ENCODE measurements at places on chromosomes 16 and 17.

- DNase-seq = no peak
Observed at GRCh38 chr17:77909236-77909635, 49.3 kb upstream of the TNRC6C start.

DNA sequence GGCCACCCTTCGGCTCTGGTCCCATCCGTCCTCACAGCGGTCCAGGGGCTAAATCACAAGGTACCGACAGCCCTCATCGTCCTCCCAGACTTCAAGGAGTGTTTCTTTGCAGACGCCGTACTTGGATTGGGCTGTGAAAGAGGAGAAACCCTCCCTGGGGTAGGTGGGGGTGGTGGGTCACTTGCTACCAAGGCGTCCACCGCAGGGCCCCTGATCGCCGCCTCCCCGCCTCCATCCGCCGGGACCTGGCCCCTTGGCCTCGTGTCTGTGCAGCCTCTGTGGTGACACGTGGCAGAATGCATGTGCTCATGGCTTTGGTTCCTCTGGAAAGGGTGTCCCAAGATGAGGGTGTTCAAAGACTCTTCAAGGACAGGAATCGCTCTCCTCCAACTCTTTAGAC lies 151.4 kb downstream of the BANP start:
- DNase-seq = no peak

- no peak for DNase-seq
Observed at GRCh38 chr17:13384626-13385025, 217.1 kb downstream of the HS3ST3A1 start.

- no peak for DNase-seq
Observed at GRCh38 chr16:6146874-6147425, 1049.4 kb upstream of the EEF2KMT start.

GRCh38 chr17:15000661-15001060 lies 264.5 kb downstream of the PMP22 start:
- DNase-seq = no peak

GRCh38 chr17:76384987-76385891 lies 830 bp downstream of the SPHK1 start:
- DNase-seq = no peak

DNA sequence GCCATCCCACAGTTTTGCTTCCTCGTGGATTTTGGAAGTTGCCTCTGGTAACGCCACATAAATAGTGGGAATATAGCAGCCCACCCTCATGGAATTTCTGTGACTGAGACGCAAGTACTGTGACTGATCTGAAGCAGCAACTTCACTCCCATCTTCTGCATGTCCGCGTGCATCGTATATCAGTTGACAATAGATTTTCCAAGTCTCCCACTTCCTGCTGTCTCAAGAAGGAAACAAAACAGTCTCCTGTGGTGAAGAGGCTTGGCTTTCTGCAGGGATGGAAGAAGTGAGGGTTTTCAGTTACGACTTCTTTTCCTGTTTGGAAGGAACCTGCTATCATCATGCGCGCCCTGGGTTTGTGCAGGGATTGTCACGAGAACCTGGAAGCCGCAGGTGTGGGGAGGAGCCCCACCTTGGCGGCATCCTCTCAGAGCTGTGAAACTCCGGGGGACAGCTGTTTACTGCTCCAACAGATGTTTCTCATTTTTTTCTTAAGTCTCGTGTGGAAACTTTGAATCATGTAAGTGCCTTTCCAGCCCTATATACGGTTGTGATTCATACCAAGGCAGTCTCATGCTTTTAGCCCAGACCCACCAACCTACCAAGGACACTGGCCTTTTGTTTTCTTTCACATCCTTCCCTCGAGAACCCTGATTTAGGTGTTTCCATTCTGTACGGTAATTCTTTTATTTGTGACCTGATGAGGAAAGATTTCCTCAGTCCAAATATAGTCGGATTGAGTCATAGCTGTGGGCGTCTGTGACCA lies 57.5 kb downstream of the WIPI1 start:
- peak; percentile 50 for DNase-seq

DNA sequence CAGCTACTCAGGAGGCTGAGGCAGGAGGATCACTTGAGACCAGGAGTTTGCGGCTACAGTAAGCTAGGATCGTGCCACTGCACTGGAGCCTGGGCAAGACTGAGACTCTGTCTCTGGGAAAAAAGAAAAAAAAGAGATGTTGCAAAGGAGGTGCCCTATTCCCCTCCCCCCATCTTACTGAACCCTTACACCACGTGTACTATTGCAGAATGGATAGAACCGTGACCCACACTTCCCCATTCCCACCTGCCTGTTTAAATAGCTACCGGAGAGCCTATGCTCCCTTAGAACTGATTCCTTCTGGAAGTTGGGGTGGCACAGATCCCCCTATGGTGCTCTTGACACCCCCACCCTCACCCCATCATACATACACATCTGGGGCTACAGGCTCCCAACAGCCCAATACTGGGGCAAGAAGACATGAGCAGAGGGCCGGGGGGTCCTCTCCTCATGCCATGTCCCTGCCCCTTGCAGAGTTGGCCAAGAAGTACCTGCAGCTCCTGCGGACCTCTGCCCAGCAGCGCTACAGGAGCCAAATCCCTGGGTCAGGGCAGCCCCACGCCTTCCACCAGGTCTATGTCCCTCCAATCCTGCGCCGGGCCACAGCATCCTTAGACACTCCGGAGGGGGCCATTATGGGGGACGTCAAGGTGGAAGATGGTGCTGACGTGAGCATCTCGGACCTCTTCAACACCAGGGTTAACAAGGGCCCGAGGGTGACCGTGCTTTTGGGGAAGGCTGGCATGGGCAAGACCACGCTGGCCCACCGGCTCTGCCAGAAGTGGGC lies 35.7 kb downstream of the NLRC5 start:
- DNase-seq = no peak

DNA sequence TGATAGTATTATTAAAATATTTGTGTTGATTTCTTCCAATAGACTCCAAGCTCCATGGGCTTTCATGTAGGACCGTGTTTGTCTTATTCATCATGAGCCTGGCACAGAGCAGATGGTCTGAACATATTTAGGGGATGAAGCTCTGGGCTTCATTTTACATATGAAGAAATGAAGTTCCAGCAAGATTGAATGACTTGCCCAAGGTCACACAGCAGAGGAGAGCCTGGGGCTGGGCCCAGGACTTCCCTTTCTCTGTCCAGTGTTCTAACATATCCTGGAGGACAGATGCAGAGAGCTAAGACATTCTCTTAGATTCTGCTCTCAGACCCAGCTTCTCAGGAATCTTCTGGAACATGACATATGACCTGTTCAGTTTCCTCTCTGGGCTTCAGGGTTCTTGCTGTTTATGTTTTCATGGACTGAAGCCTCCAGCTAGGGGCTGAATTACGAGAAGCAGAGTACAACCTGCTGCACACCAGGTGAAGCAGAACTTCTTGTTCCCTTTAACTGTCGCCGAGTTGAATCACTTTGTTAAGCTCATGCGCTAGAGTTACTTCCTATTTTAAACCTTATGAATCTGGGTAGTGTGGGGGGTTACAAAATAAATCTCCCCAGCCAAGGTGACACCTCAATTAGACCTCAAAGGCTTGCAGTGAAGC lies 53.6 kb downstream of the GPRC5B start:
- DNase-seq = no peak

DNA sequence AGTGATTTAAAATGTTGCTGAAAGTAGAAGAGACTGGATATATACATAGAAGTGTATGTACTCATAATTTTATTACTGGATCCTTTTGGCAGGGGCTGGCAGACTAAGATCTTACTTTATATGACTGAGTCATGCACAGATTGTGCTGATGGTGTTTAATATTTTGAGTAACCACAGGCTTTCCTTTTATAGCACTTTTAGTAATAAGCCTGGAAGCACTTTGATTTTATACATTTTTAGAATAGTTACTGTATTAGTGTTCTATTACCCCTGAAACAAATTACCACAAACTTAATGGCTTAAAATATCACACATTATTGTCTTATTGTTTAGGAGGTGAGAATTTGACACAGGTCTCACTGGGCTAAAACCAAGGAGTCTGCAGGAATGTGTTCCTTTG lies 113.4 kb upstream of the CDH8 start:
- DNase-seq = no peak

GRCh38 chr17:1606352-1606985 lies 22.2 kb downstream of the SLC43A2 start:
- DNase-seq = no peak

DNA sequence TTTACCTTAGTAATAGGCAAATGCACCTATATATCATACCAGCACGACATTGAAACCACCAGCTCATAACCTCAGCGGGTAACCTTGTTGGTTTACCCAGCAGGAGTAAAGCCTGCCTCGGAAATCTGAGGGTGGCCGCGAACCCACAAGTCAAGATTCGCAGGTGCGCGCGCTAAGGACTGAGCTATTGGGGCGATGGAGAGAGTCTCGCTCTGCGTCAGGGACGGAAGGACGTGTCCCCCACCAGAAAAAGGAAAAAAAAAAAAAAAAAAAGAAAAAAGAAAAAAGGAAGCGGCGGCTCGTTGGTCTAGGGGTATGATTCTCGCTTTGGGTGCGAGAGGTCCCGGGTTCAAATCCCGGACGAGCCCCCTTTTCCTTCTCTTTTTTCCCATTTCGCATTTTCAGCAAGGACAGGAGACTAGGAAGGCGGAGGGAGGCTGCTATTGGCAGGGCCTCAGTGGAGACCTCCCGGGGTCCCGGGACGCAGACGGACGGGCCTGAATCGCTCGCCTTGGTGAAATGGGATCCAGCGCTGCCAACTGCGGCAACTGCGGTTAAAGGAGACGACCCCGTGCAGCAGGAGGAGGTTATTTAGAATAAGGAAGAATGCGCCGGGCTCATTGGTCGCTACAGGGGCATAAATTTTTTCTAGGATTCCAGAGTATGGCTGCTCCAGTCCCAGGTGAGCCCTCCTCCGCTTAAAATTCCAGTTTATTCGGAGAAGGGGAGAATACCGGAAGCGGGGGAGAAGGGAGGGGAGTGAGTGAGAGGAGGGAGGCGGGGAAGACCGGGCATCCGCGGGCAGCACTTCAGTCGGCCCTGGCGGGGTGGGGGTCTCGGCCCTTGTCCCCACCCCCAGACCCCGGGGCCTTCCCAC lies at the start of gene OR1F1:
Gene OR1F1, plus strand, starts transcription at position 407 of the 877 bp plus-strand sequence.
- DNase-seq = peak; percentile 73

DNA sequence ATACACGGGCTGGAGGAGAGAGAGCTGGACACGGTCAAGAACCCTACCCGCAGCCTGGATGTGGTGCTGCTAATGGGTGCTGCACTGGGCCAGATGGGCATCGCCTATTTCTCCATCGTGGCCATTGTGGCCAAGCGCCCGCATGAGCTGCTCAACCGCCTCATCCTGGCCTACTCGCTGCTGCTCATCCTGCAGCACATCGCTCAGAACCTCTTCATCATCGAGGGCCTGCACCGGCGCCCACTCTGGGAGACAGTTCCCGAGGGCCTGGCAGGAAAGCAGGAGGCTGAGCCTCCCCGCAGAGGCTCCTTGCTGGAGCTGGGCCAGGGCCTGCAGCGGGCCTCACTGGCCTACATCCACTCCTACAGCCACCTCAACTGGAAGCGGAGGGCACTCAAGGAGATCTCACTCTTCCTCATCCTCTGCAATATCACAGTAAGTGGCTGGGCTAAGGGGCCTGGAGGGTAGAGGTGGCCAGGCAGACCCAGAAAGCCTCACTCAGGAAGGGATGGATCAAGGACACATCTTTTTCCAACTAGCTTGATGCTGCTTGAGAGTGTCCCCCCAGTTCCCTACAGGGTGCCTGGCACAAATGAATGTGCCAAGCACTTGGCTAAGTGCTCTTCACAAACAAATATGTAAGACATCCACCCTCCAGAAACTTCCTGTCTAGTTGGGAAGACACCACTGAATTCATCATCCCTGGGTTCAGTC lies 11.5 kb downstream of the OTOP3 start:
- DNase-seq = no peak

DNA sequence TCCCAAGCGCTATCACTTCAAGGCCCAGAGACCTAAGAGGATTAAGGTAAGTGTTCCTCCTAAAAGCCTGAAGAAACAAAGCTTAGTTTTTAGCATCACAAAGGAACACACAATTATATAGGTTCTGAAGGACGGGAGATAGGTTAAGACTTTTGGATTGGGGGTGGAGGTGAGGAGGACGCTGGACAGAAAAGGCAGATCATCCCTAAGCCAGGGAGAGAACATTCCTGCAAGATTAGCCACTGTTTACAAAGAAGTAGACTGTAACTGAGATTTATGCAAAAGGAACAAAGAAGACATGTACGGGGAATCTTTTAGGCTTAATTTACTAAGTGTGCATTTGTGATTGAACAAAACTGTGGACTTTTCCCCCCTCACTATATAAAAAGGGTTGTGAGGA lies 184.1 kb upstream of the IRX5 start:
- no peak for DNase-seq

- no peak for DNase-seq
Observed at GRCh38 chr17:83136156-83136555, 56.7 kb downstream of the METRNL start.
